ENCODE measurements at places on chromosomes 16 and 17.

GRCh38 chr17:12917399-12917798, 100.4 kb downstream of the ELAC2 start:
- no peak for DNase-seq

DNA sequence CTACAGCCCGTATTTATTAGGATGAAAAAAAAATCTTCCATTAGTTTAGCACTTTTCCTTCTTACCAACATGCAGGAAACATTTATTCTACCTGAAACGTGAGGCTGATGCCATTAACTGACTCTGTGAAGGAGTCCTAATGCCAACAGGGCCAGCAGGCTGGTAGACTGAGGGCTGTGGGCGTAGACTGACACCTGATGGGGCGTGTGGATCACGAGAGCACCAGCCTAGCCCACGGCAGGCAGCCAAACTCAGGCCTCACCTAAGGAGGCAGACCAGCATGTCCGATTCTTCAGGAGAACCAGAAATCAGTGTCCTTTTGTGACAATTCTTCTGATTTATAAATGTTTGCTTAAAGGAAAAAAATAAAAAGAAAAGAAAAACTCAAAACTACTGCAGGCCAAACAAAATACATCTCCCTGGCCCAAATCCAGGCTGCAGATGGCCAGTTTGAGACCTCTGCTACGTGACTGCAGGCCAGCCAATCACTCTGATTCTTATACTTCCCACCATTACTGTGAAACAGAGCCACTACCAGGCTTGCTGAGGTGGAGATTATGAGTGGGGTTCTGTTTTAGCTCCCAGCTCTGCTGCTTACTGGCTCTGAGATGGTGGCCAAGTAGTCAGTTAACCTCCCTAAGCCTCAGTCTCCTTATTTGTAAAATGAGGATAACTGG, 66.5 kb downstream of the GNAO1 start:
- peak; percentile 67 for DNase-seq

- DNase-seq, result no peak
Observed at GRCh38 chr16:87823181-87823929, 46.0 kb downstream of the SLC7A5 start.

DNA sequence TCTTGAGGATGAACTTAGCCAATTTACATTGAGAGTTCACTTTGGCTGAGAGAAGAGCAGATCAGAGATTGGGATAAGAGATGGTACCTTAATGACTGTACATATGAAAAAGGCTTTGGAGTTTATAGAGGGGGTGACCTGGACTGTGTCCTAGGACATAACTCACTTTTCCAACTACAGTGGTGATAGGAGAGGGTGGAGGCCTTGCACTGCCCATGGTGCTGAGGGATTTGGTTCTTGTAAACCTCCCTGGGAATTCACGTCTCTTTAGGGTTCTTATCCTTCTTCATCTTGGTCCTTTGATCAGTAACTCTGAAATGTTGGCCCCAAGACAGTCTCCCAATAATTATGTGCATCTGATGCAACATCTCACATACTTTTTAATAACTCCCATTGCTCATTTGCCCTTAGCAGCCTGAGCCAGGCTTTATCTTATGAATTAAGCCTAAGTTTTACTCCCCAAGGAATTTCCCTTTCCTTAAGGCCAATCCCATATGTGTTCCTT, at the start of gene OR4D1:
OR4D1 (plus strand) TSS at position 455 of the 505 bp plus-strand sequence. CDS start 6,770 bp downstream, outside the sequence.
- no peak for DNase-seq

- DNase-seq, result no peak
Observed at GRCh38 chr17:61253937-61254574, 145.6 kb upstream of the TBX2 start.

Data from SK-N-SH (cell line).